Muscle of leg (tissue), 16 donors: ENCODE measurements at places on chromosomes 11 and 22. TPM values are rescaled to one million over a fixed set of nuclear protein-coding genes. Genes with fewer than 3 reads are reported as not detected.

The IRAG1 gene
- 4.1 TPM for total RNA-seq

The C11orf86 gene
- total RNA-seq, result not detected

The CASP5 gene
- 0.09 TPM for total RNA-seq

The CSTPP1 gene
- 14.1 TPM for total RNA-seq

The MUC2 gene
- total RNA-seq, result not detected

- H3K27ac ChIP-seq, result no peak overlapping the region
- peaks cover 10% of the 10 kb centered on the region for H3K4me1 ChIP-seq
- H3K36me3 ChIP-seq, result peaks cover 30% of the 10 kb centered on the region
- H3K4me3 ChIP-seq, result no peak overlapping the region
Measured at GRCh38 chr22:37971475-37972434, 12.6 kb downstream of the SOX10 start.

DNA sequence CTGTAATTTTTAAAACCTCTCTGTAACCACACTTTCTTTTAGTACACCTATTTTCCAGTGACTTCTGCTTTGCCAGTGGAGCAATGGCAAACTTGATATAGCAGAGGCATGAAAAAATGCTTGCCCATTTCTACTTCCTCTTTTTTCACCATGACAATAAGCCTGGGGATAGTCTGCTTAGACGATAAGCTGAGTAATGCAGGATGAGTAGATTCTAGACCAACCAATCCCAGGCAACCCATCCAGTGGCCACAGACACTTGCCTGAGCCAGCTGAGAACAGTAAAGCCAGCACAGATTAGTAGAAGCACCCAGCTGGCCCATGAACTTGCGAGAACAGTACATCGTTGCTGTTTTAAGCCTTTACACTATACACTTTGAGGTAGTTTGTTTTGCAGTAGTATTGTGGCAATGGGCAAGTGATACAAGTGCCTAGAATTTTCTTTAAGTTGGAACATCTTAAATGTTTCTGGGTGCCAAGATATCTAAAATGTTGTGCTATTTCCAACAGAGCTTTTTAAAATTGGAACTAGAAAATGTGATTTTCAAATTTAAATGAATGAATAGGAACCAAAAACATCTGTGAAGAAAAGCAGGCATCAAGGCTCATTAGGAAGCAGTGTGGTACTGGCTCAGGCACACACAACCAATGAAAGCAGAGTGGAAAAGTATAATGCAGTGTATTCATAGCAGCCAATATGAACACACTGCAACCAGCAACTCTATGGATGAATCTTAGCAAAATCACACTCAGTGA, 37.7 kb downstream of the DDI1 start:
- peak; percentile 25 for DNase-seq
- H3K27ac ChIP-seq, result no peak overlapping the region
- H3K4me1 ChIP-seq, result no peaks in the 10 kb centered on the region
- H3K27me3 ChIP-seq, result no peaks in the 10 kb centered on the region

GRCh38 chr11:20363149-20363499, 390 bp upstream of the HTATIP2 start:
- H3K27me3 ChIP-seq, result peaks cover 12% of the 10 kb centered on the region
- H3K27ac ChIP-seq, result no peak overlapping the region
- H3K4me3 ChIP-seq, result peak overlapping the region; percentile 49
- no peaks in the 10 kb centered on the region for H3K36me3 ChIP-seq

DNA sequence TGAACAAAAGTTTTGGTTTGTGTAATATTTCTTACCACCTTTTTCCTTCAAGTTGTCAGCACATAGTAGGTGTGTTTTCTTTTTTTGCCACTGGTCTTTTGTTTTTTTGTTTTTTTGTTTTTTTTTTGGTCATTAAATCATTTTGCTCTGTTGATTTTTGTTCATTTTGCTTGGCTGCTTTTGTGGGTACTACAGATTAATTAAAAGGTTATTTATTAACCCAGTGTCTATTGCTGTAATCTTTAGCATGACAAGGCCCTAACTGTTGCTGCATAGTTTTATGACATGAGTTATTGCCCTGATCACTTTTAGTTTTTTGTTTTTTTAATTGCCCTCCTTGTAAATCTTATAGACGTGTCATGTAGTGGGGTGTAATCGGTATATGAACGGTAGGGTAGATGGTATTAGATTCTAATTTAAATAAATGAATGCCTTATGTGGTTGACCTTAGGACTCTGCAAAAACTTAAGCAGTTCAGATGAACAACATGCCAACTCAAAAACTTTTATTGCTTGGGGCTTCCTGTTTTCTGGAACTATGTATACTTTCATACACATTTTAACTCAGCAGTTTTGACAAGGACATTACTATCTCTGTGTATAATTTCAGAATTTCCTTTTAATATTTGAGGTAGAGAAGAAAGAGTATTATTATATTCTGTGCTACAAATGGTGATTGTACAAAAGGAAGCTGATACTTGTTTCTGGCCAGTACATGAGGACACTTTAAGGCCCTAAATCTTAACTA, 7.9 kb downstream of the EWSR1 start:
- H3K4me1 ChIP-seq, result no peaks in the 10 kb centered on the region
- H3K27ac ChIP-seq, result no peak overlapping the region
- H3K27me3 ChIP-seq, result no peaks in the 10 kb centered on the region
- H3K36me3 ChIP-seq, result peaks cover 57% of the 10 kb centered on the region
- H3K4me3 ChIP-seq, result no peak overlapping the region
- no peak for DNase-seq

DNA sequence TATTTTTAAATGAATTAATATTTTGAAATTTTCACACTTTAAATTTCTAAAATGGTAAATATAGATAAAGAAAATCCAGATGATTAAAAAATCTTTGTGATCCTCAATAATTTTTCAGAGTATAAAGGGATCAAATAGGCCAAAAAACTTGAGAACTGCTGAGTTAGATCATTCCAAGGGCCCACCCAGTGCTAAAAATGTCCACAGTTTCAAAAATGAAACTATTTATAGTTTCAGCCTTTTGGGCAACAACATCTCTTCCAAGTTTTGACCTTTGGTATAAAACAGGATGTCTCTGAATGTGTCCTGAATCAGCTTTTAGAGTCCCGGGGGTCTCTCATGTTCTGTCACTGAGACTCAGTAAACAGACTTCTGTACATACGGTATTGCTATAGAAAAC, 20.9 kb upstream of the BAIAP2L2 start:
- H3K27me3 ChIP-seq, result no peaks in the 10 kb centered on the region
- no peak for DNase-seq
- no peak overlapping the region for H3K4me3 ChIP-seq
- peaks cover 31% of the 10 kb centered on the region for H3K36me3 ChIP-seq

GRCh38 chr11:34988294-34989255, 72.2 kb downstream of the PDHX start:
- no peak for DNase-seq
- H3K27me3 ChIP-seq, result no peaks in the 10 kb centered on the region
- H3K4me1 ChIP-seq, result no peaks in the 10 kb centered on the region

- H3K27ac ChIP-seq, result peak overlapping the region; percentile 82
- no peaks in the 10 kb centered on the region for H3K36me3 ChIP-seq
- no peaks in the 10 kb centered on the region for H3K27me3 ChIP-seq
- no peak overlapping the region for H3K4me3 ChIP-seq
- DNase-seq, result peak; percentile 93
Measured at GRCh38 chr11:121105481-121106195, 4.6 kb downstream of the TECTA start.

DNA sequence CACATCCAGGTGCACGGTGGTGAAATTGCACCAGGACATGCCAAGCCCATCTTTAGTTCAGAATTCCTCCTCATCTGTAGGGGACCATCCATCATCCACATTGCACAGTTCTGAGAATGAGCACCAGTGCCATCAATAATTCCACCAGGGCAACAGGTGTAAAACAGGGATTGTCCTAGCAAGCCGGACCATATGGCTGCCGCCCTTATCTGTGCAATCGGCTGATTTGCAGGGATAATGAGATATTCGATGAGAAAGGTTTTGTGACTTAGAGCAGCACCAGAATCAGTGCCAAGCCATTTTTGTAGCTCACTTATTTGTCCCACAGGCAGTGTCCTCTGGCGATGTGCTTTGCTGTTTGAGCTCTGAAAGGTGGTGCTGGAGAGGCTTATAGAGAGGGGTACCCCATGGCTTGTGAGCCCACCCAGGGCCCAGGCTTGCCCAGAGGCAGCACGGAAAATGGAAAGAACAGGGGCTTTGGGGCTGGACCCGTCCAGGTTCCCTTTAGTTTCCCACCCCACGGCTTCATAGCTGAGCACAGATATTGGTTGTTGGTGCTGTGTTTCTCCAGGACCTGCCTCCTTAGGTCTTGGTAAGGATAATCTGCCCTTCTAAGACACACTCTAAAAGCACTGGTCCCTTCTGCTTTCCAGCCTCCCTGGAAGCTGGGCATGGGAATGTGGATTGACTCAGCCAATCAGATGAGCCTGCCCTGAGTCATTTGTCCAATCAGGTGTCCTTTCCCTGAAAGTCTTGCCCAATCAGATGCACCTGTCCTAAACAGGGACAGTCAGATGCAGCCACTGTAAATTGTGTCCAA, 84.0 kb upstream of the SHANK2 start:
- H3K36me3 ChIP-seq, result no peaks in the 10 kb centered on the region
- H3K27me3 ChIP-seq, result peaks cover 7% of the 10 kb centered on the region
- no peak overlapping the region for H3K27ac ChIP-seq
- DNase-seq, result no peak
- no peak overlapping the region for H3K4me3 ChIP-seq

- H3K36me3 ChIP-seq, result no peaks in the 10 kb centered on the region
- no peak overlapping the region for H3K27ac ChIP-seq
- H3K4me3 ChIP-seq, result no peak overlapping the region
- peaks cover 8% of the 10 kb centered on the region for H3K27me3 ChIP-seq
- DNase-seq, result peak; percentile 63
Measured at GRCh38 chr11:116348226-116348625, 424.6 kb downstream of the BUD13 start.

DNA sequence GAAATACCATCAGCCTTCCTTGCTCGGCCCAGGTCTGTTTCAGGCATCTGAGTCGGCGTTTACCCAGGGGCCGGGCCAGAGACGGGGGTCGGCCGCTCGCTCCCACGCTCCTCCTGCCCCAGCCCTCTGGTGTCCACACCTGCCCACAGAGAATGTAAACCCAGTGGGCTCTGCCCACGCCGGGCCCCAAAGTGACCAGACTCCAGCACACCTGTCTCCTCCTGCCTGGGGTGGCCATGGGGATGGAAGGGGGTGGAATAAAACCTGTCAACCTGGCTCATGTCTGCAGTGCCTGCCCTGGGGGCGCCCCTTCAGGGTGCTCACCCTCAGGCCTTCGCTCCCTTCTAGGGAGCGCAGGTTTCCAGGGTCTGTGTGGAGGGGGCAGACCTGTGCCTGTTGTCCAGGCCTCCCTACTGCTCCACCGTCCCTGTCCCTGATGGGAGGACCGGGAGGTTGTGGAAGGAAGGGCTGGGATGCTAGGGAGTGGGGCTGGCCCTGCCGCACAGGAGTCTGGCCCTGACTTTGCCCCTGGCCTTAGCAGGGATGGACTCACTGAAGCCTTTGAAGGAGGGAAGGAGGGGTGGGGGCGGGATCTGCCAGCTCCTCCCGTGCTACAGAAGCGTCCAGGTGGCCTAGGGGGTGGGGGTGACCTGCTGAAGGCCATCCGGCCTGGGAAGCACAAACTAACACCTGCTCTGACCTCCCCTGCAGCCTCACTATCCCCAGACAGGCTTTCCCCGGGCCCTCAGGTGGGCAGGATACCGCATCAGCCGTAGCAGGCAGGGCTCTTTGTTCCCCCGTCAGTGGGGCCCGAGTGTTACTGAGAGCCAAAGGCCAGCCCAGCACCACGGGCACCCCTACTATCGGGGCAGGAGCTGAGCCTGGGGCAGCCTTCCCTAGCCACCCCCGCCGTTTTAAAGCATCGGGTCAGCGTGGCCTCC, 14.7 kb upstream of the ARHGAP8 start:
- peaks cover 22% of the 10 kb centered on the region for H3K4me1 ChIP-seq
- no peak for DNase-seq
- H3K4me3 ChIP-seq, result no peak overlapping the region
- peaks cover 4% of the 10 kb centered on the region for H3K36me3 ChIP-seq
- peaks cover 31% of the 10 kb centered on the region for H3K27me3 ChIP-seq
- no peak overlapping the region for H3K27ac ChIP-seq
